Right ventricle myocardium superior (tissue), 1 donor: ENCODE measurements at places on chromosomes 2 and 18. TPM values are rescaled to one million over a fixed set of nuclear protein-coding genes. Genes with fewer than 3 reads are reported as not detected.

The FAM237A gene
- total RNA-seq: not detected

The NTSR2 gene
- total RNA-seq: 0.19 TPM

The ARHGEF33 gene
- 0.32 TPM for total RNA-seq

The SEMA4C gene
- 18.2 TPM for total RNA-seq

The FAM228A gene
- 0.16 TPM for total RNA-seq

The PARD6G gene
- total RNA-seq: 1.7 TPM

The ALPG gene
- total RNA-seq: not detected

The DSG4 gene
- total RNA-seq: not detected

The ZFP36L2 gene
- total RNA-seq: 45.0 TPM
